ENCODE measurements at places on chromosomes 4 and X. TPM values are rescaled to one million over a fixed set of nuclear protein-coding genes. Genes with fewer than 3 reads are reported as not detected.

The GPR82 gene
- total RNA-seq: not detected

The AADAT gene
- total RNA-seq: 6.6 TPM

DNA sequence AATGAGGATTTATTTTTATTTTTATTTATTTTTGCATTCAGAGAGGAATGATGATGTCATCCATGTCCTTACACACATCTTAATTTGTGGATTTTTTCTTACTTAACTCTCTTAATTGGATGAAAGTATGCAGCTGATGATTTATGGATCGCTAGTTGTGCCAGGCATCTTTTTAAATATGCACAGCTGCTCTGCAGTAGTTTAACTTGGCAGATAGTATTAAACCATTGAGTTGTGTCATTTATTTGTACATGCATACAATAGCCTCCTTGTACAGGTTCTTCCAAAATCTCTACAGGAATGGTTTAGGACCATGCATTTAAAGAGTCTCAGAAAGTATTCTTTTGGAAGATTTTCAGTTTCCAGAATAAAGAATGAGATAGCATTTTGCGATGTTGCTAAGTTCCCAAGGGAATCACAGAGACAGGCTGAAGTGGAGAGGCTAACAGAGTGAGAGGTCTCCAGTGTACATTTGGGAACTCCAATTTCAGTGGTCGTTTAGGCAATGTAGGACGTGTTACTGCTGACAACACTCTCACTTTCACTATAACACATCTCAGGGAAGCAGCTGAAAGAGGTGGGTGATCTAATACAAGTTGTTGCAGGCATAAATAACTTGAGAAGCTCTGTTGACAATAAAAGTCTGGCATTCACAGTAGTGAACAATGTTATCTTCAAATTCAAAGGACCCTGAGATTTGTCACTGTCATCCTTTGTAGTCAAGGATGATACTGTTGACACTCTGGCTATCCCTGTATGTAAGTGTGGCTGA is 49.9 kb upstream of the SCRG1 start:
- peaks cover 5% of the 10 kb centered on the region for H3K36me3 ChIP-seq
- H3K27ac ChIP-seq: no peak overlapping the region
- no peak for DNase-seq
- H3K27me3 ChIP-seq: no peaks in the 10 kb centered on the region
- H3K4me3 ChIP-seq: no peak overlapping the region
- H3K4me1 ChIP-seq: no peaks in the 10 kb centered on the region

DNA sequence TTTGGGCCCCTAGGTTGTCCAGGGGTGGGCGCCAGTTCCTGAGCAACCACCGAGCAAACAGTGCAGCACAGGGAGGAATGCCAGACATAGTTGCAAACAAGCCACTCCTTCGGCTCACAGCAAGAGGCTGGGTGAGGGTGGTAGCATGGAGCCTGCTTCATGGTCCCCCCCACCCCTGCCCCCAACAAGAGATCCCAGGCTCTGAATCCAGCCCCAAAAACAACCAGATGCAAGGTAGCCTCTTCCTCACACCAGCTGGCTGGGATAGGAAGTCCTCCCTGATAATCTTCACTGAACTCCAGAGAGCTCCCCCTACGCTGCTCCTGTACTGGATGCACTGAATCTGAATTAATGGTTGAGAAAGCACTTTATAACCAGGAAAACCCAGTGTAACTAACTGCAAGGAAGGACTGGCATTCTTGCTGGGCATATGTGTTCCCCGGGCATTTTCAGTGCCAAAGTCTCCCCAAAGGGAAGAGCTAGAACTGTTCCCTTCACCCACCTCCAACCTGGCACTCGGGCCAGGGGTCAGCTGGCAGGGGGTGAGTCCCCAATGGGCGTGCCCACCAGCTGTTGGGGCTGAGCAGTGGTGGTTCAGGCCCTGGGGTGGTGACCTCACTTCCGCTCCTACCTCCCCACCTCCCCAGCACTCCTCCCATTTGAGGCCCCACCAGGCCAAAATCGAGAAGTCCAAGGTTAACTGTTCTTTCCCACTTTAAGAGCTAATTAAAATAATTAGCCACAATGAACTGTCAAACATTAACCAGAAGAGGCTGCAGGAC is 1.5 kb downstream of the ELF4 start:
- no peaks in the 10 kb centered on the region for H3K36me3 ChIP-seq
- peak overlapping the region; percentile 52 for H3K27ac ChIP-seq
- H3K4me1 ChIP-seq: peaks cover 23% of the 10 kb centered on the region
- DNase-seq: no peak
- H3K4me3 ChIP-seq: peak overlapping the region; percentile 85

DNA sequence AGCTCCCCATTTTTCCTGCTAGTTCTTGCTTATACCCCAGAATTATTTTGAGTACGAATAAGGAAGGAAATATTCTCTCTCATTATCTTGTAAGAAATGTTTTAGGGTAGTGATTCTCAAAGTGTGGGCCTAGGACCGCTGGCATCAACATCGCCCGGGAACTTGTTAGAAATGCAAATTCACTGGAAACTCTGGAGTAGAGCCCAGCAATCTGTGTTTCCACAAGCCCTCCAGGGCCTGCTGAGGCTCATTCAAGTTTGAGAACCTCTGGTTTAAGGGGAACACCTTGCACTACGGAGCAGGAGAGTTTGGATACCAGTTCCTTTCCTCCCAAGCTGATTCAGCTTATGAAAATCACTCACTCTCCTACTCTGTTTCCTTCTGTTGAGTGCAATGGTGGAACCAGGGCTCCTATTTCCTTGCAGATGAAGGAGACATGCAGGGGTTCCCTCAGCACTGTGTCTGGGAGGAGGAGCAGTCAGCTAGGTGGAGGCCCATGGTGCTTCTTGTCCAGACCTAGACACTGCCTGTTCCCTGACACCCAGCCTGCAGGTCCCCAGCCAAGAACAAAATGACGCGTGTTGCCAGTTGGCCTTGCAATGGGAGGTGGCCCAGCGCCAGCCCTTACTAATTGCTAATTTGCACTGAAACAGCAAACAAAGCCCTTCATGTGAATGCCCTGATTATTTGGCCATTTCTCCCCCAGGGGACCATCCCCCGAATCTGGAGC is 68.5 kb downstream of the CYTL1 start:
- no peak overlapping the region for H3K4me3 ChIP-seq
- no peak for DNase-seq
- H3K27me3 ChIP-seq: peaks cover 1% of the 10 kb centered on the region
- no peaks in the 10 kb centered on the region for H3K4me1 ChIP-seq

- no peaks in the 10 kb centered on the region for H3K36me3 ChIP-seq
- no peak overlapping the region for H3K27ac ChIP-seq
These were observed 49.5 kb downstream of the STX18 start for GRCh38 chr4:4492161-4492847.

DNA sequence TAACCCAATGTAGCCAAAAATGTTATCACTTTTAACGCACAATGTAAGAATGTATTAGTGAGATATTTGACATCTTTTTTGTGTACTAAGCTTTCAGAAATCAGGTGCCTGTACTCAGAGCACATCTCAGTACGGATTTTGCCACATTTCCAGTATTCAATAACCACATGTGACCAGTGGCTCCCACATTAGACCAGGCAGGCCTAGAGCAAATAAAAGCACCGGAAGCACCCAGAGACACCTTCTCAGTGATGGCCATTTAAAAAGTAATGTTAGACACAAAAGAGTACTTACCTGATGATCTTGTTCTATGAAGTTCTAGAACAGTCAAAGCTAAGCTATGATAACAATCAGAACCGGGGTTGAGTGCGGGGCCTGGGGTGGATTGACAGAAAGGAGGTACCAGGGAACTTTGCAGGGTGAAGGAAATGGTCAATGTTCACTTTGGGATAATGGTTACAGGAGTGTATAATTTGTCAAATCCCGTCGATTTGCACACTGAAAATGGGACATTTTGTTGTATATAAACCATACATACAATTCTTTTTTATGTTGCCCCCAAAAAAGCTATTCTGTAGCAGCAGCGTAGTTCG is 1.2 kb downstream of the CTPS2 start:
- H3K27me3 ChIP-seq: no peaks in the 10 kb centered on the region
- peak overlapping the region; percentile 88 for H3K27ac ChIP-seq
- no peak for DNase-seq
- H3K4me3 ChIP-seq: peak overlapping the region; percentile 92

DNA sequence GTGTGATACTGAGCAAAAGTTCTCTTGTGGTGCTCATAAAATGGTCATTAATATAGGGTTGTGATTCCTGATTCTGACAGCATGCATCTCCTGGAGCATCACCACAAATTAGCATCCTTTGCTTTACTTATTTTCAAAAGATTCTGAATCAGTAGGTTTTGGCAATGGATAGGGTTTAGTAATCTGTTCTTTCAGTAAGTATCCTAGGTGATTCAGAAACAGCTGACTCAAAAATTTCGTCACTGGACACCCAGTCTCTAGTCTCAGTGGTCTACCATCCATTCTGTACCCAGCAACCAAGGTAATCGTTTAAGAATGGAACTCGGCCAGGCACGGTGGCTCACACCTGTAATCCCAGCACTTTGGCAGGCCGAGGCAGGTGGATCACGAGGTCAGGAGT is 4.1 kb downstream of the CBLL2 start:
- H3K27ac ChIP-seq: no peak overlapping the region
- H3K27me3 ChIP-seq: peaks cover 3% of the 10 kb centered on the region
- no peak for DNase-seq
- H3K4me1 ChIP-seq: no peaks in the 10 kb centered on the region
- no peak overlapping the region for H3K4me3 ChIP-seq

- peak within 1 kb of the TSS; percentile 91 for H3K4me3 ChIP-seq
- H3K36me3 ChIP-seq: peaks cover 15% of the 10 kb centered on the region
- peak; percentile 57 for DNase-seq
- peaks cover 28% of the 10 kb centered on the region for H3K4me1 ChIP-seq
These were observed at the start of gene BST1 for GRCh38 chr4:15702941-15703403. Gene BST1, plus strand, starts transcription at chr4:15703065. Its CDS starts 80 bp downstream, at chr4:15703145.

- no peak overlapping the region for H3K27ac ChIP-seq
- H3K36me3 ChIP-seq: peaks cover 7% of the 10 kb centered on the region
- peaks cover 1% of the 10 kb centered on the region for H3K27me3 ChIP-seq
- H3K4me1 ChIP-seq: peaks cover 3% of the 10 kb centered on the region
- DNase-seq: no peak
- no peak overlapping the region for H3K4me3 ChIP-seq
These were observed 130.4 kb downstream of the DHX15 start for GRCh38 chr4:24453951-24454350.

Measured in endothelial cell (in vitro differentiated cells).